ENCODE measurements at places on chromosomes 4 and X.
A peak's percentile ranks its signal among the peaks of the same experiment; 100 is the strongest.

- peak; percentile 53 for DNase-seq
Observed at GRCh38 chr4:3358656-3359055, 65.8 kb downstream of the RGS12 start.

- no peak for DNase-seq
Observed at GRCh38 chr4:110414561-110414920, 61.4 kb upstream of the ENPEP start.

GRCh38 chr4:169220447-169220846 is 50.3 kb downstream of the SH3RF1 start:
- DNase-seq: no peak

DNA sequence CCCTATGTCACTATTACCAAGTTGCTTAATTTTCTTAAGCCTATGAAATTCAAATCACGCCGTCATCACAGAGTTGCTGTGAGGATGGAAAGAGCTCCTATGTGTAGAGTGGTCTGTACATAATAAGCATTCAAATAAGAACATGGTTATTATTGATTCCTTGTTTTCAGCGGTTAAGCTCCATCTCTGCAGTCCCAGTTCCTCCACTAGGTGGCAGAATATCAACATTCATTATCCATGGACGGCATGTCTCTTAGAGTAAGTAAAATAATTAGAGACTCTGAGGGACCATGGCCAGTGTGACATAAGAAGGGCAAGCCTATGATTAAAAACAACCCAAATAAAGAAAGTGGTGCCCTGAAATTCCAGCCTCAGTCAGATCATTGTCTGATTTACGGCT is 132.5 kb upstream of the NHS start:
- peak; percentile 57 for DNase-seq

DNA sequence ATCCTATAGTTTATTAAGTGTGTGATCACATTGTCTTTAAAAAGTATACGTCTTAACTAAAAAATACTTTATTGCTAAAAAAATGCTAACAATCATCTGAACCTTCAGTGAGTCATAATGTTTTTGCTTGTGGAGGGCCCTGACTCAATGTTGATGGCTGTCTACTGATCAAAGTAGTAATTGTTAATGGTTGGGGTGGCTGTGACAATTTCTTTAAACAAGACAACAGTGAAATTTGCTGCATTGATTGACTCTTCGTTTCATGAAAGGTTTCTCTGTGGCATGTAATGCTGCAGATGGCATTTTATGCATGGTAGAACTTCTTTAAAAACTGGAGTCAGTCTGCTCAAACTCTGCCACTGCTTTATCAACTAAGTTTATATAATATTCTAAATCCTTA is 101.4 kb upstream of the IL15 start:
- no peak for DNase-seq

GRCh38 chrX:113400193-113400704 is 559.6 kb upstream of the AMOT start:
- DNase-seq: no peak

DNA sequence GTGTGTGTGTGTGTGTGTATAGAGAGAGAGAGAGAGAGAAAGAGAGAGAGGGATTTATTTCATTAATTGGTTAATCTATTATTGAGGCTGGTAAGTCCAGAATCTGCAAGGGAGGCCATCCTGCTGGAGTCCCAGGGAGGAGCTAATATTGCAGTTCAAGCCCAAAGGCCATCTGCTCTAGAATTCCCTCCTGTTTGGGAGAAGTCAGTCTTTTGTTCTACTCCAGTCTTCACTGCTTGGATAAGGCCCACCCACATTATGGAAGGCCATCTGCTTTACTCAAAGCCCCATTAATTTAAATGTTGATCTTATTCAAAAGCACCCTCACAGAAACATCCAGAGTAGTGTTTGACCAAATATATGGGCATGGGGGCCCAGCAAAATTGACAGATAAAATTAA is 317.5 kb upstream of the RASGEF1B start:
- no peak for DNase-seq

GRCh38 chr4:8689741-8690140 is 97.2 kb downstream of the CPZ start:
- no peak for DNase-seq

- no peak for DNase-seq
Observed at GRCh38 chrX:10536744-10537143, 83.6 kb downstream of the MID1 start.

DNA sequence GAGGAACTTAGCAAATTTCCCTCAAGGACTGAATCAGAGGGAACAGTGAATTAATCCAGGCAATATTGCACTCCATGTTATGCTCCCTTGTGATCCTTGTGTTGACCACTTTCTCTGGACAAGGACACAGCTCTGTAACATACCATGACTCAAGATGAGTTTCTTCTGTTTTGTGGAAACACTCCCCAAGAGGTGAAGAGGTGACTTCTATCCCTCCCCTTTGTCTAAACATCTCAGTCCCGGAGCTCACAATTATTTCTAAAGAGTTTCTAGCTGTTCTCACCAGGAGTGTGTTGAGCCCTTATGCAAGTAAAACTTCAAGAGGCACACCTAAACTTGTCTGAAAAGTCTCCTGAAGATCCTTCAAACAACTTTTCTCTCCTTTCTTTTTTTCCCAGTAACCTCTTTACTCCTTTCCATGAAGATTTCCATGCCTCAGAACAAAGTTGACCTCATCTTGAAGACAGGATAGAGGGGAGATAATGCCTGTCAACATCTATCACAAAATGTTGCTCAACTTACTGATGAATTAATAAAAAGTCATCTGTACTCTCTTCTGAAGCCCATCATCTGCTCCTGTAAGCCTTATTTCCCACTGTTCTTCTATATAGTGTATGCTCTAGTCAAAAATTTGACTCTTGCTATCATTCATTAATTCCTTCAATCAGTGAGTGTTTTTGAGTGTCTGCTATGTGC is 429.1 kb downstream of the SPRY1 start:
- no peak for DNase-seq

DNA sequence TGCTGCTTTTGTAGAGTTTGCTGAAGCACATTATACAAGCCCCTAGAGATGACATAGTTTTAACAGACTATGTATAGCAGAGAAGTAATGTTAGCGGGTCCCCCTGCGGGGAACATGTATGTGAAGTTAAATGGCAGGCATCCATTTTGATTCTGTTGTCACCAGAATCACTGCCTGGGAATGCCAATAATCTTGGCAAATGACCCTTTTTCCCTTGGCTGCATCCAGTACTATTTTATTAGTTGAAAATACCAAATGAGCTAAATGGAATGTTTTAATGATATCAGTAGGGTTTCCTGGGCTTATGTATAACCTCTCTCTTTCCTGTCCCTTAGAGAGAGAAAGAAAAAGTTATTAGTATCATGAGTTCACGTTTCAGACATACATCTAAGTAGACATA is 93.6 kb downstream of the LIMCH1 start:
- DNase-seq: no peak

- DNase-seq: no peak
Observed at GRCh38 chr4:53779025-53779424, 187.7 kb upstream of the LNX1 start.

DNA sequence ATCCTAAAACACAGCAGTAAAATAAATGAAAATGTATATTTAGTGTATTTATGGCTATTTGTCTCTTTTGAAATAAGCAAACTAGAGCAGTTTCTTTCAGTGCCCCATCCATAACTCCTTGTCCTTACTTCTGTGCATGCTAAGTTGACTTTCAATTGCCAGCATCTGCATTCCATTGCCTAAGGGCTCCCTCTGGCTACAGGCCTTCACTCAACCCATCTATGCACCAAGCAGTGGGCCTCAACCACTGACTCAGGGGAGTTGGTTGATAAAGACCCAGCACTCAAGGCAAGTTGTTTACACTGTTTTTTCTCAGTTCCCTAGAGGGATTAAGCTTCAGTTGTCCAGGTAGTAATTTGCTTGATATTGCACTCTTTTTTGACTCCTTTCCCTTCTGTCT is 265.7 kb downstream of the IQCM start:
- DNase-seq: no peak

DNA sequence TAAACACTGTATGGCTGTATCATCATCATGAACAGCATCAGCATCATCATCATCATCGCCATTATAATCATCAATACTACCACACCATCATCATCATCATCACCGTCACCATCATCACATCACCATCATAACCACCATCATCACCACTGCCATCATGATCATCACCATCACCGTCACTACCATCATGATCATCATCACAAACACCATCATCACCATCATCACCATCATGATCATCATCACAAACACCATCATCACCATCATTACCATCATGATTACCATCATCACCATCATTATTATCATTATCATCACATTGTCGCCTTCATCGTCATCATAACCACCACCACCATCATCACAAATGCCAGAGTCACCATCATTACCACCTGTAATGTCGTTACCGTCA is 1196.9 kb downstream of the NLGN4X start:
- no peak for DNase-seq

DNA sequence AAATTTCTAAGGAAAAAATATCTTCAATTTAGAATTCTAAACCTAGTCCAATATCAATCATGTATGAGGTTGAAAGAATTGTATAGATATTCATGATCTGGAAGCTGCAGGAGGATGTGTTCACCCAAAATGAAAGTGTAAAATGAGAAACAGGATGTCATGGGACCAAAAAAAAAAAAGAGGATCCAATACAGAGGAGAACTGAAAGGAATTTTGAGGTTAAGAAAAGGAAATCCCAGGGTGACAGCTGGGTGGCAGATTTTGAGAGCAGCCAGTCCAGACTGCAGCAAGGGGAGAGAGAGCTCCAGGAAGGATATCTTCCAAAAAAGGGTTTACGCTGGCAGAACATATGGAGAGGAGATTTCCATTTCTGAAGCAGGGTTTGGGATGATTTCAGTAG is 38.9 kb downstream of the TLR10 start:
- no peak for DNase-seq

DNA sequence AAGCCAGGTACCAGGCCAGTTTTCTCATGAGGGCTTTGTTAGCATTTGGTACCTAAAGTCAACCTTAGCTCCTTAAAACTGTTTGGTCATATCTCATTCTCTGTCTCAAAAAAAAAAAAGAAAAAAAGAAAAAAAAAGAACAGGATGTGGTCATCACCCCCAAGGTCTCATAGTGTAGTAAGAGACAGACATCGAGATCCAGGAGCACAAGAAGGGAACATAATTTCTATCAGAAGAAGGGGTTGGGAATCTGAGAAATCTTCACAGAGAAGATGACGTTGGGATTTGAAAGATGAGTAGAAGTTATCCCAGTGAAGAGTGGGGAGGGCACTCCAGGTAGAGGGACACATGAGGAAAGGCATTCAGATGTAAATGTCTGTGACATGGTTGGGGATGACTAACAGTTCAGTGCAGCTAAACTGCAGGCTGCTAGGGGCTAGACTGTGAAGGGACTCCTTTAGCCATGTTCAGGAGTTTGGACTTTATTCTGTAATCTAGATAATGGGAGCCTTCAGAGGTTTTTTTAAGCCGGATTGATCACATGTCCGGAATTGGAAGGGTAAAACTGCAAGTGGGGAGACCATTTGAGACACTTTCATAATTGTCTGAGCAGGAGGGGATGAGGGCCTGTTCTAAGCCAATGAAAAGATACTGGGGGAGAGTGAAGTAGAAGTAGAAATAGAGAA is 26.9 kb upstream of the GJB1 start:
- DNase-seq: peak; percentile 43

- no peak for DNase-seq
Observed at GRCh38 chr4:123158576-123158975, 236.2 kb upstream of the NUDT6 start.

DNA sequence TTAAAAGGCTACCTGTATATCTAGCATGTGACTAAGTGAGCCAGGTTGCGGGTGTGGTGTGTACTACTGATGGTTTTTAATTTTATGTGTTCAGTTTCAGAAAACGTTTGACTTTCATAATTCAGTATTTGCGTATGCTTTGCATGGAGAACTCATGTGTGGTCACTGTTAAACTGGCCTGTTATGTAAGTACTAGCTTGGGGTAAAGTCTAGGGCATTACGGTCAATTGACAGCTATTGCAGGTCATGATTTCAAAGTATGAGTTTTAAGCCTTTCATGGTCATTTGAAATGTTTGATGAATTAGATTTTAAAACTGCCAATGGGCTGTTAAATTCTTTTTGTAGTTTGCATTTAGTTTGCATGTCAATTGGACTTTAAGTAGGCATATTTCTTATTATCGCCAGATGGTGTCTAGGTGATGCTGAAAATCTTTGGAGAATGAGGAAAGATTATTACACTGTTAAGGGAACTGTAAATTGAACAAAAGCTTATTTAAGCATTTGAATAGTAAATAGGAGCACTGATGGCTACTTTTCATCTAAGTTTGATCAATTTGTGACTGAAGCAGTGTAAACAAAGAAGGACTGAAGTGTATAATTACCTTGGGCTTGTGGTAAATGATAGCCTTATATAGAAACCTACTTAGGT is 563.4 kb downstream of the DACH2 start:
- DNase-seq: no peak

DNA sequence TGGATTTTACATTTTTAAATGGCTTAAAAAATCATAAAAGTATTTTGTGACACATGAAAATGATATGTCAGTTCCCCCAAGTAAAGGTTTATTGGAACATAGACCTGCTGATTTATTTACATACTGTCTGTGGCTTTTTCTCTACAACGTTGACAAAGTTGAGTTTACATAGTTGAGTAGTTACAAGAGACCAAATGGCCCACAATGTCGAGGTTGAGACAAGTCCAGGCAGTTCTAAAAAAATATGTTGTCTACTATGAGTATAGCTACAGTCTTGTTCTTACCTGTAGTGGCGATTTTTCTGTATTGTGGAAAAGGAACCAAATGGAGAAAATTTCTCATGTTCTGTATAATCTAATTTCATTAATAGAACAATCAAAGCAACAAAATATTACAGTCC is 163.2 kb downstream of the FRAS1 start:
- DNase-seq: no peak

DNA sequence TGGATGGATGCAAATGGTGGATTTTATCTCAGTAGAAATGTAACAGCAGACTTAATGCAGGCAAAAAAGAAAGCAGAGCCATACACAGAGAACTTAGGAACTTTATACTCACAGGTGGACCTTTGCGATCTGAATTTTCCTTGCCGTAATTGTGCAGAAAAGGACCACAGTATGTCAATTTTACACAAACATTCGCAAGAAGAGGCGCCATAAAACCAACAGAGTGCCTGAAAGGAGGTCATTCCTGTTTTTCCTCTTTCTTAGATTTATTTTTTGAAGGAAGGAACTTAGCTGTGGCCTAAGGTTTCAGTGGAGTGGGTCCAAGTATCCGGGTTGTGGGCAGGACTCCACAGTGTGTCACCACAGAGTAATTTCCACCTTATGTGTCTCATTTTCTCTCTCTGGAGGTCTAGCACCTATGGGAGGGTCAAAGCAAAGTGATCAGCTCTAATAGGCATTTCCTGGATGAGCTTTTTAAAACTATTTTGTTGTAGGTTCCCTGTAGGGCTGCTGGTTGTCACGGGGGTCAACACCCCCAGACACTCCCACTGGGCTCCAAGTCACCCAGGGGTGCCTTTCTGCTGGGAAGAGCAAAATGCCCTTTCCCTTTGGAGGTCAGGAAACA is 24.7 kb upstream of the PBDC1 start:
- peak; percentile 18 for DNase-seq

GRCh38 chr4:26135331-26135730 is 185.5 kb upstream of the RBPJ start:
- no peak for DNase-seq

- DNase-seq: no peak
Observed at GRCh38 chrX:19798423-19798822, 89.0 kb downstream of the SH3KBP1 start.

- no peak for DNase-seq
Observed at GRCh38 chr4:8729408-8730149, 137.0 kb downstream of the CPZ start.
